ENCODE measurements at places on chromosomes 5 and 9. TPM values are rescaled to one million over a fixed set of nuclear protein-coding genes. Genes with fewer than 3 reads are reported as not detected.

DNA sequence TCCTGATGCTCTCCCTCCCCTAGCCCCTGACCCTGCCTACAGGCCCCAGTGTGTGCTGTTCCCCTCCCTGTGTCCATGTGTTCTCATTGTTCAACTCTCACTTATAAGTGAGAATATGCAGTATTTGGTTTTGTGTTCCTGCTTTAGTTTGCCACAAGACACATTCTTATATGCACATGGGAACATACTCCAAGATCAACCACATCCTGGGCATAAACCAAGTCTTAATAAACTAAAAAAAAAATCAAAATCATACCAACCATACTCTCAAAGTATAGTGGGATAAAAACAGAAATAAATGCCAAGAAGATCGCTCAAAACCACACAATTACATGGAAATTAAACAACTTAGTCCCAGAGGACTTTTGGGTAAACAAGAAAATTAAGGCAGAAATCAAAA is 11.2 kb upstream of the ZCCHC9 start:
- no peak for DNase-seq

DNA sequence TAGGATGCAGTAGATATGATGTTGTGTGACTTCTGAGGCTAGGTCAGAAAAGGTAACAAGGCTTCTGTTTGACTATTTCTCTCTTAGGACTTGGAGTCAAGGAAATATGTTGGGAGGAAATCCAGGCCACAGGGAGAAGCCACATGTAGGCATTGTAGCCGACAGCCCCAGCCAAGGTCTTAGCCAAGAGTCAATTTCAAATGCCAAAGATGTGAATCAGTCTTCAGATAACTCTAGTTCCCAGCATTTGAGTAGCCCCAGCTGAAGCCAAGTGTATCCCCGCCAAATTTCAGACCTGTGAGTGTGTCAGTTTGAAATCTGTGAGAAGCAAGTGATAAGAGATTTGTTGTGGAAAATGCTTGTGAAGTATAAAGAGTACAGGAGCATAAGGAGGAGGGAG is 38.1 kb upstream of the ISL1 start:
- no peak for DNase-seq

DNA sequence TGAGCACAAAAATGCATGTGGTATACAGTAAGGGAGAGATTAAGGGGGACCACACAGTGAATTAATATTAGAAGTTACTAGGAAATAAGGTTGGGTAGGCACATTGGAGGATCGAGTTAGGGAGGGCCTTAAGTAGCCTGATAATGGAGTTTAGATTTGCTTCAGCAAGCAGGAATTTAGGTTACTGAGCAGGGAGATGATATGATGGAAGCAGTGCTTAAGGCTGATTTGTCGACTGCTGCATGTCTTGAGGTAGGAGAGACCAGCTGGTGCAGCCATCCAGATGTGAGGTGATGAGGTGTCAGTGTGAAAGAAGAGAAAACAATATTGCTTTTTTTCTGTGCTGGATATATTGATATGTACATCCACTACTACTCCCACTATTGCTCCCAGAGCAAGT is 55.2 kb upstream of the ACTBL2 start:
- no peak for DNase-seq

DNA sequence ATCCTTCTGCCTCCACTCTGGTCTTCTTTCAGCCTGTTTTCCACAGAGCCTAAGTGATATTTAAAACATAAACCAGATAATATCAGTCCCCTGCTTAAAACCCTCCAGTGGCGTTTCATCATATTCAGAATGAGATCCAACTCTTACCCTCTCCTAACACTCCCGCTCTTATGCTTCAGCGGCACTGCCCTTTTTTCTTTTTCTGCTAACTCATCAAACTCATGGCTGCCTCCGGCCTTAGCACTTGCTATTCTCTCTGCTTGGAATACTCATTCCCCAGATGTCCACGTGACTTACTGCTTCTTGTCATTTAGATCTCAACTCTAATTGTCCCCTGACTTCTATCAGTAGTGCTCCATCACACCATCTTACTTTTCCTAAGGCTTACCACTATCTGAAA is 73.6 kb downstream of the PIP5K1B start:
- no peak for DNase-seq

Gene PCDHGB3
- 3.4 TPM for total RNA-seq

Gene PCDHGA11
- total RNA-seq: 8.2 TPM

DNA sequence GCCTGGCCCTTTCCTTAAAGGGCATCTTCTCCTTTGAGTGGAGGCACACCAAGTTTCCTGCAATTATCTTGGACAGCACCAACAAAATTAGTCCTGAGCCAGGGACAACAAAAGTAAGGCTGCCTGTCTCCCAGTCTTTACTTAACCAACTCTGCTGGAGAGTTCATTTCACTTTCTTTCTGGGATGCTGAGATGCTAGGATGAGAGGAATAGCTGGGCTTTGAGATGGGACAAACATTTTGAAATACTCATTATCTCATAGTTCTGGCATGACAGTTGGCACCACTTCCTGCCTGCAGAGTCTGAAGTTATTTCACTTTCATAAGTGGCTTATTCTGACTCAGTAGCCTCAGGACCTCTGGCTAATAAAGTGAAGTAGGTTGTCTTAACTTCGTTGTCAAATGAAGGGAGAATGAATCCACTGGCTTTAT is 157.0 kb downstream of the C9orf152 start:
- no peak for DNase-seq

Measured in endodermal cell (in vitro differentiated cells).